ENCODE measurements at places on chromosomes 6 and 20.

- no peak for DNase-seq
Observed at GRCh38 chr6:145469021-145469420, 266.3 kb downstream of the EPM2A start.

- DNase-seq: no peak
Observed at GRCh38 chr6:445571-446417, 54.2 kb downstream of the IRF4 start.

DNA sequence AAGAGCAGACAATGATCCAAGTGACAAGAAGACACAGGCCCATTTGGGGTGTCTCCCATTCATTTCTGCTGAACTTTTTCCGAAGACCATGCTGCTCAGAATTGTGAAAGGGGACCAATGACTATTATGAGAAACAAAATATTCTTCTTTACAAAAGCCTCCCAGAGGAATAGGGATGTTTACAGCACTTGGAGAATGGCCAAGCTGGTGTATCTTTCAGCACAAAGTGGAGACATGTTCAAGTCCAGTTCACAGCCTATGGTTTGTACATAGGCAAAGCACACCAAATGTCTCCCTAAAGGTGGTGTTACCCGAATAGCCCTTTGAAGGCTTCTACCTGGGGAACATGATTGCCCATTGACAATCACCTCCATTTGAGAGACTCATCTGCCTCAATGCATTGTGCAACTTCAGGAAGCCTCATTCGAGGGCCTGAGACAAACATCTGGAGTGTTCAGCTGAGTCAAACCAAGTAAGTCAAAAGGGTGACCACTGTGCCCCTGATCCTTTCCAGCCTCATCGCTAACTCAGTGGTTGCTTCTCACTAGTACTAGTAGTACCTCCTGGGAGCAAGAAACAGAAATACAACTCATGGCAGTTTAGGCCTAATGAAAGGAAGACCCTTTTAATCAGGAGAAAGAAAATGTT lies 451.0 kb upstream of the MARCKS start:
- DNase-seq: no peak

DNA sequence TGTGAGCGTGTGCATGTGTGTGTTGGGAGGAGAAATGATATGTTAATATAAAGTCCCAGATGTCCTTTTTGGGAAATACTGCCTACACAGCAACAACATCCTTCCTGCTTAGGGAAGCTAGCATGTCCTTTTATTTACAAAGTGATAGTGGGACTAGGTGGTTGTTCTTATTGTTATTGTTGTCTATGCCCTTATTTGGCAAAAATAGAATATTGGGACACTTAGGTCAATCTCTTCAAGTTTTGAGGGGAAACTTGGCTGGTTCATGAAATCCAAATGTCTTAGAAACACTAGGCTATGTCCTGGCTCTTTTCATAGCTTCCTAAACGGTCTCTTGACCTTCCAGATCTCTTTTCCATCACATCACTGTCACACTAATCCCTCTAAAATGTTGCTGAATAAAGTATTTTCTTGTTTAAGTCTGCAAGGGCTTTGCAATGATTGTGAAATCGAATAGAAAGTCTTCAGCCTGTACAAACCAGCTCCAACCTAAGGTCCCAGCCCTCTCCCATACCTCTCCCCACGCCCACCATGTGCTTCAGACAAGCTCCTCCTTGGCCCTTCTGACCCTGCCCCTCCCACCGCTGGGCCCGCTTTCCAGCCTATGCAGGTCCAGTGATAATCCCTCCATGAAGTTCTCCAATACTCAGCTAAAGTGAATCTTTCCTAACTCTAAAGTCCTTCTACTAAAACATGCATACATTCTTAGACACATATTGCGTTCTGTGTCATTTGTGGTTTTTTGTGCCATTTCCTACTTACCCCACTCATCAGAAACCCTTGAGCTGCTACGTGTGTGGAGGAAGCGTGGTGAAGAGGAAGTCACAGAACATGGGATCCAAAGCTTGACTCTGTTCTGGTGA lies 205.1 kb downstream of the LY86 start:
- no peak for DNase-seq

- DNase-seq: no peak
Observed at GRCh38 chr6:161033667-161034066, 42.1 kb downstream of the MAP3K4 start.

- no peak for DNase-seq
Observed at GRCh38 chr20:59903621-59904020, 29.8 kb downstream of the SYCP2 start.

DNA sequence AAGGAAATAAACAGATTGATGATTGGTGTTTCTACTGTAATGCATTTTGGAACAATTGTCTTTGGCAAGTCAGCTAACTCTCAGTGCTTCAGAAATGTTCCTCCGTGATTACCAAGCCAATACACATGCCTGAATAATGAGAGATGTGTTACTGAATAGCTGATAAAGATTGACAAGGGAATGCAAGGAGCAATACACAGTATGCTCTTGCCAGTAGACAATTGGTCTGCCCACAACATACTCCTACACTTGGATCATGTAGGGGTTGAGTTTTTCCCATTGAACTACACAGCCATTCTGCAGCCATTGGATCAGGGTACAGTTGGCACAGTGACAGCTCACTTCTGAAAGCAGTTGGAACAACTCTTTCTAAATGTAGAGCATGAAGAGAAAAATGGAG lies 5.6 kb upstream of the GJB7 start:
- no peak for DNase-seq

- no peak for DNase-seq
Observed at GRCh38 chr6:108914235-108915022, 66.2 kb downstream of the ARMC2 start.

Data from activated naive CD4-positive, alpha-beta T cell (primary cell).